ENCODE measurements at places on chromosomes 2 and 18.

- no peak for ATAC-seq
Observed at GRCh38 chr2:21250673-21251072, 126.9 kb downstream of the TDRD15 start.

- no peak for ATAC-seq
Observed at GRCh38 chr18:55584201-55584600, 3.8 kb downstream of the TCF4 start.

GRCh38 chr2:226414335-226414734 is 385.3 kb downstream of the IRS1 start:
- ATAC-seq, result peak; percentile 92

- no peak for ATAC-seq
Observed at GRCh38 chr2:226443112-226443511, 356.5 kb downstream of the IRS1 start.

- no peak for ATAC-seq
Observed at GRCh38 chr2:151484100-151484499, 74.4 kb downstream of the RIF1 start.

DNA sequence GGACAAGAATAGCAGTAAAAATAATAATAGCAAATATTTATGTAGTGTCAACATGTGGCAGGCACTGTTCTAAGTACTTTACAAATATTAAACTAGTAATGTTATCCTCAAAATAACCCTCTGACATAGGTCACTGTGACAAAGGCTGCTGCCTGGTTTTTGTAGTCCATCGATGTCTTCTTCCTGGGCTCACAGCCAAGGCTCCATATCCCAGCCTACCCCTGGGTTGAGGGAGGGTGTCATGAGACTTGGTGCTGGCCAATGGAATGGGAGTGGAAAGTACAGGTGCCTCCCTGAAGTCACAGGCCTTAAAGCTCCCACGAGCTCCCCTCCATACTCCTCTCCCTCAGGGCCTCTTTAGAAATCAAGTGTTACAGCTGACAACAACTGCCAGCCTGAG is 159.3 kb downstream of the CYRIA start:
- ATAC-seq, result peak; percentile 27

DNA sequence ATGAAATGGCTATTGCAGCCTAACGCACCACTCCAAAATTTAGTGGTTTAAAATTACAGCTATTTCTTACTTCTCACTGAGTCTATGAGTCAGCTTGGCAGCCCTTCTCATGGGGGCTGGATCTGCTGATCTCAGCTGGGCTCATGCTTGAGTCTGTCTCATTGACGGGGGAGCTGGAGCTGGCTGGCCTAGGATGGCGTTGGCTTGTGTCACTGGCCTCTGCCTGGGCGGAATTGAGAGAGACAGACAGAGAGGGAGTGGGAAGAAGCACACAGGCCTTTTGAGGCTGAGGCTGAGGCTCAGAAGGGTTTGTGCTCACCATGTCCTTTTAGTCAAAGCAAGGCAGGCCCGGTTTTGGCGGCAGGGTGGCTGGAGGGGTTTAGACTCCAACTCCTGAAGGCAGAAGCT is 412.1 kb upstream of the MYT1L start:
- no peak for ATAC-seq

DNA sequence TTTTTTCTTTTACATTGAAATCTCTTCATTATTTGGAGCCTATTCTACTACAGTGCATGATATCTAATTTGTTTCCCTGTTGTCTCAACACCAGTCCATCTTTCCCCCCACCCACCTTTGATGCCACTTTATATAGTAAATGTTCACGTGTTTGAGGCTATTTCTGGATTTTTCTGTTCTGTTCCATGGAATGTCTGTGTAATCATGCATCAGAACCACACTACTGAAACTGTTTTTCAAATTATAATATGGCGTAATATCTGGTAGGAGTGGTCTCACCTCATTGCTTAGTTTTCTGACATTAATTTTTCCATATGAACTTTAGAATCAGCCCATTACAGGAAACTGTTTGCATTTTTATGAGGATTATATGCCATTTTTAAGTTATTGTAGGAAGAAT is 19.1 kb upstream of the NARS1 start:
- ATAC-seq, result no peak

DNA sequence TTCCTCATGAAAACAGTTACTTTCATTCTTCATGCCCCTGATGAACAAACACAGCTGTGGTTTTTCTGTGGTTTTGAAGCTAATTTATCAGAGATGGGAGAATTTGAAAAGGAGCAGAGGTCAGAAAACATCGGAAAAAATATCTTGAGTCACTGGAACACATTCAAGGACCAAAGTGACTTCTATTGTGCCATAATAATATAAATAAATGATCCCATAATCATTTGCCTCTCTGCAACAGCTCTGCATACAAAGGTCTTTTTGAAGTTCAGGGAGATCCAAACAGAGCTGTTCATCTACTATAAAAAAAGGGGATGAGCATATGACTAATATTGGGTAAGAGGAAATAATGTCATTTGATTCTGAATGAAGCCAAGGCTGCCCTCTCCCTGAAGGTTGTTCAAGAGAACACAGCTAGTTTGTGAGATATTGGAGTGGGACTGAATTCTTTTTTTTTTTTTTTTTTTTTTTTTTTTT is 201.3 kb upstream of the GALNT5 start:
- no peak for ATAC-seq

DNA sequence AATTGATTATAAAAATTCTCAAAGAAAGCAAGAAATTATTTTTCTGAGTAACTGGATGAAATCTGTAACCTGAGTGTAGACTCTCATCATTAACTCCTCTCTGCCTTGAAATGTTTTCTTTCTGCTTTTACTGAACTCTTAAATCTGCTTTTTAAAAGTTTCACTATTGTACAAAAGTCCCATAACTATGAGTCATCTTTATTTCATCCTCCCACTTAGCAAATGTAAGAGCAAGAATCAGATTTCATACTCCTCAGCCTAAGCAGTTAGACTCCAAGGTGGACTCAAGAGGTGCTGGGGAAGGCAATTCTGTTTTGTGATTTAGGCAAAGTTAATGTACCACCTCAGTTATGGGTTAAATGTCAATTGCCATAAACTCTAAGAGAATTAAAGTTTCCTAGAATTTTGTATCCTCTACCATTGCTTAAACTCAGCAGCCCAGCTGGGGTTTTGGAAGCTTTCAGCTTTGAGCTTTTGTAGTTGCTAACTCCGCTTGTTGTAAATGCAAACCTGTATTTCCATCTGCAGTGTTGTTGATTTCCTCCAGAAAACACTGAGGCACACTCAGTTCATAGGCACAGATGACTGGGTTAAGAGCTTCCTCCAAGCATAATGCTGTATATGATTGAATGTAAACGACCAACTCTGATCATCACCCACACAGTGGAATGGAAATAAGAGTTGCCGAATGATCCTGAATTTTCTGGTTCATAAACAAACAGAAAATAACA is 268.8 kb downstream of the ARHGAP15 start:
- ATAC-seq, result no peak

GRCh38 chr2:237952851-237953250 is 14.0 kb upstream of the UBE2F start:
- no peak for ATAC-seq

DNA sequence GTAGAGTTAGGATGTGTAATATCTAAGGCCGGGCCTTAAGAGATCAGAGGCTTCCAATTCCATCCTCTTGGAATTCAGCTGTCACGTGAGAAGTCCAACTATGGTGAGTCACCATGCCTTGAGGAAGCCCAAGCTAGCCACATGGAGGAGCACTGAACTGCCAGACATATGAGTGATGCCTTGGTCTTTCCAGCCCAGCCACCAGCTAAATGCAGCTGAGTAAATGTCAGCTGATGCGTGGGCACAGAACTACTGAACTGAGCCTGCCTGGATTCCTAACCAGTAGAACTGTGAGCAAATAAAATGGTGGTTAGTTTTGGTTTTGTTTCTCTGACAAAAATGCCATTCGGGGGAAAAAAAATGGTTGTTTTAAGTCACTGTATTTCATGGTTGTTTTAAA is 153.7 kb upstream of the SERTAD2 start:
- peak; percentile 90 for ATAC-seq

DNA sequence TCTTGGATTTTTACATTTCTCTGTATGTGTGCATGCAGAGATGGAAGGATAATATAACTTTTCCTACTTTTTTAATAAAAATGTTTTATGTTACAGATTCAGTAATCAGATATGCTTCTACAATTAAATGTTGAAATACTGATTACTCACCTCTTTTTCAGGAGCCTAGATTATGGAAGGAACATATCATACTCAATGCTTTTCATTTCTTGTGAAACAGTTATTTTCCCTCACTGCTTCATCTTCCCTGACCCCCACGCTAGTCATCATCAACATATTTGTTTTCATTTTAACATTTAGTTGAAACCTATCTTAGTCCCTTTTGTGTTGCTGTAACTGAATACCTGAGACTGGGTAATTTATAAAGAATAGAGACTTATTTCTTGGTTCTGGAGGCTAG is 190.7 kb downstream of the WDR7 start:
- no peak for ATAC-seq
